ENCODE measurements at places on chromosomes 6 and 20.

GRCh38 chr20:62887152-62887859 lies 25.7 kb upstream of the TCFL5 start:
- no peak for DNase-seq

- no peak for DNase-seq
Observed at GRCh38 chr20:33316343-33316742, 33.3 kb downstream of the BPIFB1 start.

DNA sequence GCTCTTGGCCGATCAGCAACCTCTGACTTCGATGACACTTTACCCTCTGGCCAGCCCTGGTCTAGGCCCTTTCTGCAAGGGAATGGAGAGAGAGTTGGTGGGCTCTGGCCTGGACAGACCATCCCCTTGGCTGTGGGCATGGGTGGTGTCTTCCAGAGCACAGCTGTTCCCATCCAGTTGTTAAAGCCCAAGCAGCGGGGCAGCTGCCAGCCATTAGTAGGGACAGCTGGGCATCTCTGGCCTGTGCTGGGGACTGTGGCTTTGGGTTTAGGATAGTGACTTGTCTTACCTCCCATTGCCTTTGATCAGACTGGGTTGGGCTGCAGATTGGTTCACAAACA lies 2.8 kb downstream of the CDC25B start:
- no peak for DNase-seq

DNA sequence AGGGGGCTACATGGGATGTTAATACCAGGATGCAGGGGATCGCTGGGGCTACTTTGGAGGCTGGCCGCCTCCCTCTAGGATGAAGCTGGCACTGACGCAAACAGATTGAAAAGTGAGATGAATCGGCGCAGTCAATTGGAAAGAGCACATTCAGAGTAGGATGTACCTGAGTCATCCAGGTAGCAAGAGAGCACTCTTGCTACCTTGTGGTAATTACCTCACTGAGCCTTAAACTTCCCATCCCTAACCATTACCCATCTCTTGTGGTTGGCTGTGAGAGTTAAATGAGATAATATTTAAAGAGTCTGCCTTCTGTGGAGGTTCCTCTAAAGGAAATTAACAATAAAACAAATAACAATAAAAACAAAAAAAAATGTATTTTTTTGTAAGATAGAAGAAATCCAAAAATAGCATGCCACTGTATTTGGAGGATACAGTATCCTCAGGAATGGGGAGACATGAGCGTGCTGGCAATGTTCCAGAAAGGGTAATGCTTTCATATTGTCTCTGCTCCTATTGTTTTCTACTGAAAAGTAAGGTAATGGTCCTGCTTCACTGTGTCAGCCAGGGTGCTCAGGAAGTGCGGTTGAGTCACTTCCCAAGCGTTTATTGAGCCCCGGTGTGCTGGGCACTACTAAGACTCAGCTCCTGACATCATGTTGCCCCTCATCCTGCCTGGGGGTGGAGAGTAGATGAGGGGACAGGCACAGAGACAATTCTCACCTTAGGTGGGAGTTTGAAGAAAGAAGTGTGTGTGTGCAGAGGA lies 301.1 kb downstream of the EYA4 start:
- no peak for DNase-seq

- DNase-seq: peak; percentile 46
Observed at GRCh38 chr20:41150664-41151063, 13.3 kb downstream of the PLCG1 start.

GRCh38 chr6:3061501-3061941 lies 6.8 kb upstream of the RIPK1 start:
- DNase-seq: no peak

GRCh38 chr6:138582573-138582972 lies 83.3 kb upstream of the NHSL1 start:
- no peak for DNase-seq

DNA sequence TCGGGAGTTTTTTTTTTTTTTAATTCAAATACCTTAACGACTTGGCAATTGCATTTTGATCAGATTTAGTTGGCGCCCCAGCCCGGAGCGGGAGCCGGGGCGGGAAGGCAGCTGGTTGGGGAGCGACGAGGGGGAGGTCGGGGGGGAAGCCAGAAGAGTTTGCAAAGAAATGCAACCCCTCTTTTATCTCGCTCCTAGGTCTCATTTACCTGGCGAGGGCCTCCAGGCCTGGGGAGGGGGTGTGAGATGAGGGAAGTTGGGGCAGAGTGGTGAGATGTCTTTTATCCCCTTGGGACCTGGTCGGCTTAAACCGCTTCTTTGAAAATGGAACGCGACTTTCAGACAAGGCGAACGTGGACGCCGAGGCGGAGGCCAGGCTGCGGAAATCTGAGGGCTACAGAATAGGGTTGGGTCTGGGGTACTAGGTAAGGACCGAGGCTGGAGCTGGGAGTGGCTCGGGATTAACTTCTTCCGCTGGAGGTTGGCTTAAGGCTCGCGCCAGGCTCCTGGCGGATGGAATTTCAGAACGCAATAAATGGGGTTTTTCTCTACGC lies 40.3 kb downstream of the NCR2 start:
- peak; percentile 51 for DNase-seq

Data from D341Med (cell line).